ENCODE measurements at places on chromosomes 11 and 22. TPM values are rescaled to one million over a fixed set of nuclear protein-coding genes. Genes with fewer than 3 reads are reported as not detected.

- H3K27ac ChIP-seq = no peak overlapping the region
- H3K4me1 ChIP-seq = peaks cover 8% of the 10 kb centered on the region
- H3K36me3 ChIP-seq = no peaks in the 10 kb centered on the region
- no peaks in the 10 kb centered on the region for H3K27me3 ChIP-seq
- H3K4me3 ChIP-seq = no peak overlapping the region
- no peak for DNase-seq
Observed at GRCh38 chr22:38038890-38039812, 18.1 kb upstream of the PICK1 start.

- peak overlapping the region; percentile 63 for H3K27ac ChIP-seq
- no peaks in the 10 kb centered on the region for H3K36me3 ChIP-seq
- H3K27me3 ChIP-seq = peaks cover 50% of the 10 kb centered on the region
- DNase-seq = peak; percentile 88
Observed at GRCh38 chr11:119361056-119361787, 14.7 kb upstream of the MFRP start.

DNA sequence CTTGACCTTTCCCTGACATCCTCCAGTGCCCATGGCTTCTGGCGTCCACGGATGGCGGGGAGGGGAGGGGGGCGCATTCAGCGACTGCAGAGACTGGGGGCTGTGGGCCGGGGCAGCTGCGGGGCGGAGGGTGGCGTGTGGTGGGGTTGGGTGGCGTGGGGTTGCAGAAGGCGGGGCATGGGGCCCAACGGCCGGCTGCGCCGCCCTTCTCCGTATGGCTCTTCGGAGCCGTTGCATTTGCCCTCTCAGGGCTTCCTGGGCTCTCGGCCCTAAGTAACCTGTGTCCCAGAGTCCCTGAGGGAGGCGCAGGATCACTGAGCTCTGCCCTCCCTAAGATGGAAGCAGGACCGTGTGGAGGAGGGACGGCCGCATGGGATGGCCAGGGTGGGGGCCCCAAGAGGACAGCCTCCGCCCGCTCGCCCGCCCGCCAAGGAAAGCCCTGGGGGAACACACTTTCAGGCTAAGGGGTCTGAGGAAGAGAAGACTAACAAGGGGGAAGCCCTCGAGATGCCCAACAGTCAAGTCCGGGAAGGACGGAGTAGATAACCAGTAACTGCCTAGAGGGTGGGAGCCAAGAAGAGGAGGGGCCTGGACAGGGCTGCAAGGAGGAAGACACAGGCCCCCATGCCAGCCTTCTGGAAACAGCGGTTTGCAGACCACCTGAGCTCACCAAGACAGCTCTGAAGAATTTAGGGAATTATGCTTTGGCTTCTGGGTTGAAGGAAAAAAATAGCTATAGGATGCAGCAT, 9.2 kb upstream of the AIFM3 start:
- H3K4me1 ChIP-seq = peaks cover 4% of the 10 kb centered on the region
- H3K36me3 ChIP-seq = 0 out of 2 replicates have a peak, but pooled peaks cover 4% of the 10 kb centered on the region
- peak; percentile 82 for DNase-seq
- H3K27ac ChIP-seq = no peak overlapping the region

DNA sequence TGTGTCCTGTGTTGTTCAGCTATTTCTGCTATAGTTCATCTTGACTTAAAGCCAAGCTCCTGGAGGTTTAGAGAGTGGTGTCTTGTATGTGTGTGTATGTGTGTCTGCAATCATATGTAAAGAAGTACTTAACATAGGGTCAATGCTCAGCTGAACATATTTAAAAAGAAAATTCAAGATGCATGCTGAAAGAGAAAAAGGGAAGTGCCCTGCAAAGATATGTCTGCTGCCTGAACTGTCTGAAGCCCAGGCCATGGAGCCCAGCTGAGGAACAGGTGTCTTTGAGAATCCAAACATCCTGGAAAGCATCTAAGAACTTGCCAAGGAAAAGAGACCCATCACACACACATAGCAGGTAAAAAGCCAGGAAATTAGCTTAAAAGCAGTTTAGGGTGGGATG, 6.6 kb downstream of the TCN1 start:
- H3K4me3 ChIP-seq = no peak overlapping the region
- DNase-seq = no peak
- no peaks in the 10 kb centered on the region for H3K36me3 ChIP-seq

GRCh38 chr11:118202599-118203422, 22.0 kb downstream of the JAML start:
- H3K27me3 ChIP-seq = no peaks in the 10 kb centered on the region
- no peak overlapping the region for H3K4me3 ChIP-seq
- DNase-seq = no peak
- H3K36me3 ChIP-seq = no peaks in the 10 kb centered on the region
- peaks cover 4% of the 10 kb centered on the region for H3K4me1 ChIP-seq
- no peak overlapping the region for H3K27ac ChIP-seq

DNA sequence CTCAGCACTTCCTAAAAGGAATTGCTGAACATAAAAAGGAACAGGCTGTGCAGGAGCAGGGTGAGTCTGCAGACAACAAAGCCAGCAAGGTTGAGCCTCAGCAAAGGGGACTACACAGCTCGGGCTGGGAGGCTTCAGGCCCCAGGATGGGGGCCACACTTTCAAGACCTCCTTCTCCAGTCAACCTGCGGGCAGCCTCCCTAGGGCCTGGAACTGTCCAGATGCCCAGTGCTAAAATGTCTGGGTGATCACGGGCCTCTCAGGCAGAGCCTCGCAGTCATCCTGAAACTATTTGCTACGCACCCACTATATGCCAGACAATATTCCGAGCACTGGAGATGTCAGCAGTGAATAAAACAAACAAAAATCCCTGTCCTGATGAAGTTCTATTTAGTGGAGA, 3.9 kb upstream of the NEFH start:
- peaks cover 21% of the 10 kb centered on the region for H3K4me1 ChIP-seq
- H3K4me3 ChIP-seq = no peak overlapping the region
- no peak overlapping the region for H3K27ac ChIP-seq
- H3K27me3 ChIP-seq = peaks cover 40% of the 10 kb centered on the region
- H3K36me3 ChIP-seq = no peaks in the 10 kb centered on the region

The SCUBE1 gene
- 3.2 TPM for total RNA-seq
